ENCODE measurements at places on chromosomes 3 and 15. TPM values are rescaled to one million over a fixed set of nuclear protein-coding genes. Genes with fewer than 3 reads are reported as not detected.

- no peak for DNase-seq
Observed at GRCh38 chr15:59721411-59721810, 32.3 kb upstream of the BNIP2 start.

- DNase-seq, result peak; percentile 81
Observed at GRCh38 chr15:66882251-66883020, 180.4 kb downstream of the SMAD6 start.

DNA sequence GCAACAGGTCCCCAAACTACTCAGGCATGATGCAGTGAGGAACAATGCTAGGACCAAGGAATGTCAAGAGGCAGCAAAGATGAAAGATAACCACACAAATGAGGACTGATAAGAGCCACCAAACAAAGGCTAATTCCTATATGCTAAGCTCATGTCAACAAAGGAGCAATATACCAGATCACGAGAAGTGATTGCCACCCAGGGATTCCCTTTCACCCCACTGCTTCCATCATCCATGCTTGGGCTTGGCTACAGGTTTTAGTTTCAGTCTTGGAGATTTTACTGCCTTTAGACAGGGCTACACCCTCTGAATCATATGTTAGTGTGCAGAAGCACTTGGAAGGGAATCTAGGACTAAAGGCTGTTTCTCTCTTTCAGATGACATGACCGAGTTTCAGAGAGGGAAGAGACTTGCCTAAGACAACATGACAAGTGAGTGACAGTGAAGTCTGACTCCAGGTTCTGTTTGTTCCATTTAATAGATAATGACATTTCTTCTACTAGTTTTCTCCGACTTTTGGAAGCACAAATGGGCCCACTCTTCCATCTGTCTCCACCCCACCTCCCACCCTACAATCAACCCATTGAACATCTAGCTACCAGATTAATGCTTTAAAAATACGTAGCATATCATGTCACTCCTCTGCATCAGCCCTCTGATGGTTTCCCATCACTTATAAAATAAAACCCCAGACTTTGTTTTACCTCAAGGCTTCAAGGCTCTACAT is 173.5 kb upstream of the LRRN1 start:
- DNase-seq, result no peak

Gene KNG1
- not detected for total RNA-seq

DNA sequence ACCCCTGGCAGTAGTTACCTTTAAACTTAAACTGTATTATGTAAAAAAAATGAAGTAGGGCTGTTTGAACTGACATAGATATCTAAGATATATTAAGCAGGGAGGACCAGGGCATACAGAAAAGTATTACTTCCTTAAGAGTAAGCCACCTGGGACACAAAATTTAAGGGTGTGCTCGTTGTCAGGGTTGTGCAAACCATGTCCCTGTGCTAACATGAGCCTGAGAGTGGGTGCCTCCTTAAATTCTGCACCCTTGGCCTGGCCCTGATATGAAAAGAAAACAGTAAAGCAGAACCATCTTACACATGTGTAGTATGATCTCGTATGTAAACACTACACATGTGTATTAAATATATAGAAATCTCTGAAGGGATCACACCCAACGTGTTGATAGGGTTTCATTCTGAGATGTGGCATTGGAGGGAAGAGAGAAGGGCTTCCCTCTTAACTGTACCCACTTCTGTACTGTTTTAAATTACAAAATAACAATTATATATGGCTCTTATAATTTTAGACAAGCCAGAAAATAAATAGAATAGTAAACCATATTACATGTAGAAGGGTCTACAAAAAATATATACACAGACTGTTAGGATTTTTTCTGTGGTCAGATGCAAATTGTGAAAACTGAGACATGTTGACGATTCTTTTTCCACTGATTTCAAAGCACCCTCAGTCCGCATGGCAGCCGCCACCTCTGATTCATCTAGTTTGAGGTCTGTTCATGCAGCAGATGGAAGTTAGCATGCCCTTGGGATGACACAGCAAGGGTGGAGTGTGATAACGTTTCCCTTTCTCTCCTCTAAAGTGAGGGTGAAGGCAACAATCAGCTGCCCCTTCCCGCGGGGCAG is 400.8 kb upstream of the PROK2 start:
- DNase-seq, result peak; percentile 89

Gene GP5
- 0.49 TPM for total RNA-seq

- peak; percentile 89 for DNase-seq
Observed at GRCh38 chr3:105359098-105359762, 7.5 kb upstream of the ALCAM start.

- no peak for DNase-seq
Observed at GRCh38 chr15:75397494-75397893, 29.1 kb upstream of the MAN2C1 start.

- DNase-seq, result peak; percentile 6
Observed at GRCh38 chr3:121411523-121411922, 134.3 kb downstream of the POLQ start.

DNA sequence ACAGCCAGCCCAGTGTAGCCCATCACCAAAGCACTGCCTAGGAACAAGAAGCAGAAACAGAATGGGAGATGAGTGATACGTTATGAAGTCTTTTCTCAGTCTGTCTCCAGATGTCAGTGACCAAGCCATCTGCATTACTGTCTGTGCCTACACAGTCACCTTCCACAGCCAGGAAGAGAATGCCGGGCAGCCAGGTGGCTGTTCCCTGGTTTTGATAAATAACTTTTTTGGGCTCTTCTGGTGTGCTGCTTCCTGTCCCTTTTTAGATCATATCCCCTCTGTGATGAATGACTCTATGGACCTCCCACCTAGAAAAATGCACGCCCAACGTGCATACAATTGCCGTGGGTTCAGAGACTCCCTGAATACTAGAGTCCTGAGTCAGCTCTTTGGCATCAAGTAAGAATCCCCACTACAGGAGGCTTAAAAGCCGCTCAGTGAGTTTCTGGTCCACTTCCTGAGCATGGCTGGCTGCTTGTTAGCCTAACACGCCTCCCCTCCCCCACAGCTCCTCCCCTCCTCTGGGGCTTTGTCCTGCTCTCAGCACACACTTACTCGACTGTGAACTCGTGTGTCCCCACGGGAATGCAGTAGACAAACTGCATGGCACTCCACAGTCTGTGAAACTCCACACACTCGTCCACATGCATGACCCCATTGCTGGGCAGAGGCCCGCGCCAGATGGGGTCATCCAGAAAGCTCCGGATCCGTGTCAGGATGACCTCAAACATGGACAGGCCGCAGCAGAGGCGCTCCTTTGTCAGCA is 34.7 kb downstream of the NIPA2 start:
- DNase-seq, result peak; percentile 57

- no peak for DNase-seq
Observed at GRCh38 chr15:85005746-85006145, 24.1 kb downstream of the PDE8A start.

DNA sequence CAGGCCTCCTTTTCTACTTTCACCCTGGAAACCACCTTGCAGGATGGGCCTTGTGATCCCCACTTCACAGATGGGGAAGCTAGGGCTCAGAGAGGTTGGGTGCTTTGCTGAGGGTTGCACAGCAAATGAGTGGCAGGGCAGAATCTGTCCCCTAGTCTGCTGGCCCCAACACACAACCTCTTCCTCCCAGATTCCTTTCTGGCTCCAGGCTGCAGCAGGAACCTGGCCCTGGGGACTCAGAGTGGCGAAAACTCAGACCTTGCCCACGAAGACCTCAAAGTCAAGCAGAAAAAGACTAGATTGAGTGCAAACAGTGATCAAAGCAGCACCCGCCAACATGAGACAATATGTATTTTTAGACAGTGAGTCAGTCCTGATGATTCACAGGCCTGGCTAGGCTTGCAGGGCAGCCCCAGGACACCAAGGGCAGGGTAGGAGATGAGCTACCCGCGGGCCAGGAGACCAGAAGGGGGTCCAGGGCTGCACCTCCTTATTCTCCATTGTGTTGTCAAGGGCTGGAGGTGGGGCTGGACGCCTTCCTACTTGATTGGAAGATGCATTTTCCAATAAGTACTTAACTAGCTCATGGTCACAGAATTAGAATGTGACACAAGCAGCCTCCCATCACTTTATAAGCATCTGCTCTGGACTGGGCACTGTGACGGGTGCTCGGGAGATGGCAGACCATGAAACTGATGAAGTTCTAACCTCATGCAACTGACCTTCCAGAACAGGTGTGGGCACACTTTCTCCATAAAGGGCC is 23.9 kb downstream of the GOLGA6L2 start:
- no peak for DNase-seq

DNA sequence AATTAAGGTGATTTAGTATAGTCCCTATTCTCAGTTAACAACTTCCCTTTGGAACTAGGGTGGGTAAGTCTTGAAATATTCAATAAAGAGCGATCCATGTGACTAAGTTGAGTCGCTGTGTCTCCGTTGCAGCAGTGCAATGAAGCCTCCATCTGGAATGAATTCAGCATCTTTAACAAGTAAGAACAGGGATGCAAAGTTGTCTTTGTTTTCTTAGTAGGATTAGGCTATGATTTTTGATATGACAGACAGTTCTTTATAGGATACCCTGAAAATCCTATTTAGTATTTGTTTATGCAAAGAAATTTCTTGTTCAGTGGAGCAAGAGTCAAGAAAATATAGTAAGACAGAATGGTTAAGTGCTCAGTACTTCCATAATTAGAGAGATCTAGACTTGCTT is 52.7 kb downstream of the RBMS3 start:
- peak; percentile 54 for DNase-seq

Gene BTD
- 38.8 TPM for total RNA-seq

DNA sequence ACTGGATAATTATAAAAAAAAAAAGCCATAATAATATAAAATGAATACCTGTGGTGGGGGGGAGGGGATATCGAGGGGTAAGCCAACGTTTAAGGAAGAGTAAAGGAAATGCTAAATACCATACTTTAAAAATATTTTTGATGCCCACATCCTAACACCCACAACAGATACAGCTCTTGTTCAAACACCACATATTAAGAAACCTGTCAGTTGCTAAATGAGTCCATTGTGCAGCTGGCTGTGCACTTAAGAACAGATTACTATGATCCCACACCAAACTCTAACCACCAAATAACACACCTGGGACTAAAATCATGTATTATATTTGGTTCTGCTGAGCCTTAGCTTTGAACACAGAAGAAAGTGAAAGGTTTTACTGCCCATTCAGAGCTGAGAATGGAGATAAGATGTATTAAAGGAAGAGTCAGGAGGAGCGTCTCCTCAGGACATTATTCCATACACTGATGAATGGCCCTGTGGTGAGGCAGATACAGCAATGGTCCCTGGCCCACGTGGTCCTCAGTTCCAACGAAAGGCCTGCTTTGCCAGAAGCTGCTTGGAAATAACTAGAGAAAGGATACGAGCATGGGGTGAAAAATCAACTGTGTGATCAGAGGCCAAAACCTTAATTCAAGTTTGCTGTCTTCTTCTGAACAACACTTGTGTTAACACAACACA is 515.4 kb downstream of the FOXP1 start:
- no peak for DNase-seq

Gene THPO
- 0.49 TPM for total RNA-seq

- DNase-seq, result peak; percentile 7
Observed at GRCh38 chr15:49415149-49415548, 7.9 kb upstream of the FGF7 start.

Gene GPR149
- not detected for total RNA-seq

DNA sequence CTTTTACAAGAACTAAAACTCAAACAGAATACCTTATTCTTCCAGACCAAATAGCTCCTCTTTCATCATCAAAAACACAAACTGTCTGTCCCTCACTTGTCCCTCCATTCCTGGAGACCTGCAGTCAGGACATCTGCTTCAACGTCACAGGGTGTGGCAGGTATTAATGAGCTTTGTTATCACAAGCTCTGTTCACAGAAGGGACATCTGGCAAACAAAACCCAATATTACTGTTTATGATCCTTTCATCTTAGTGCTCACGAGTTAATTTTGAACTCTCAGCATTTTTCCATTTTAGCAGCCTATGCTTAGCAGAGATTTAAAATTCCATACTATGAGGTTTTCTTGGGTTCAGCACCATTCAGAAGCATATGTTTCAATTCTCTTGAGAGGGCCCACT is 32.9 kb downstream of the AP3S2 start:
- no peak for DNase-seq

Gene TMCO5A
- total RNA-seq, result 0.49 TPM

- DNase-seq, result no peak
Observed at GRCh38 chr3:75242012-75242735, 422.0 kb upstream of the FRG2C start.

DNA sequence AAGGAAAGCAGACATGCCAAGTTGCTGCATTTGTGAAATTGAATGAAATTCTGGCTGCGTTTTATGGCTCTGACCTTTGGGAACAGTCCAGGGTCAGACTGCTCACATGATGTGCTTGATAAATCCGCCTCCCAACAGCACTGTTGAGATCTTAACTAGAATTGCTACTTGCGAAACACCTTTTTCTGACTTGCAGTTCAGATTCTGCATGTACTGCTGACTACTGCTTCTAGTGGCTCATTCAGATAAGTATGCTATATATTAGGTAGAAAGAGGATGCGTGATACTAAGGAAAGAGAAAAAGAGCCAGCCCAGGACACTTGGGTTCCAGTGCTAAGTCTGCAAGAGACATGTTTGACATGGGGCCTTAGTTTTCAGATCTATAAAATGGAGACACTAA is 129.4 kb downstream of the LPP start:
- DNase-seq, result peak; percentile 77

GRCh38 chr3:46914849-46915248 is 37.3 kb downstream of the PTH1R start:
- DNase-seq, result no peak

GRCh38 chr3:183819831-183820230 is 5.5 kb downstream of the MAP6D1 start:
- no peak for DNase-seq

- no peak for DNase-seq
Observed at GRCh38 chr3:50318615-50319014, 3.9 kb downstream of the HYAL2 start.
